ENCODE measurements at places on chromosomes 1 and 21.
A peak's percentile ranks its signal among the peaks of the same experiment; 100 is the strongest.

DNA sequence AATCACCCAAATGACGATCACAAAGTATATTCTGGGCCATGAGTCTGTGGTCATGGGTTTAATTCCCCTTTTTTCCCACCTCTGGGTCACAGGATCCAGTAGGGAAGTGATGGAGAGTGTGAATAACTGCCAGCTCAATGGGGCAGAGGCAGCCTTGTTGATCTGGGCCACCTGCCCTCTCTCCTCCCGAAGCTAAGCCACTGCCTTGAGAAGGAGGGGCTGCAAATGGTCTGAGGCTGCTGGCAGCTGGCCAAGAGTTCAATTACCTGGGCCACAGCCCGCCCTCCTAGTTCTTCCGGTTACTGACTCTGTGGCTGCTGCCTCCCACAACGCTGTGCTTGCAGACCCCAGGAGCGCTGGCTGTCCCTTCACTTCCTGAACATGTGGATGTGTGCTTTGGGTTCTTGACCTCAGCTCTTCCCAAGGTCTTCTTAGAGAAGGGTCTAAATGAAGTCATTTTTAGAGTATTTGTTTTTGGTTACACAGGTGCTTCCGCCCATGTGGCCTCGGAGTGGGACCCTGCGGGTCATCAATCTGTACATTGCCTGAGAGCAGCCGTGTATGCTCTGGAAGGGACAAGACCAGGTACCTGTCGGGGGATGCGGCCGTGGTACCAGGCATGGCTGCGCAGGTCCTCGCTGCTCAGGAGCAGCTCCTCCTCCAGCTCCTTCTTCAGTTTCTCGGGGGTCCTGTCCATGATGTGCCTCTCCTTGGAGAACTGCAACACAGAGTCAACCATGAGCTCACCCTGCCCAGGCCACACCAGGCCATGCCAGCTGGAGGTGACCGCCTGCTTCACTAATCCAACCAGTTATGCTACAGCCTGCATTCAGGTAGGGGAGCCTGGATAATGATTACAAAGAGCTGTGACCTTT is 89.7 kb downstream of the BCAR3 start:
- DNase-seq: peak; percentile 55

GRCh38 chr1:116133696-116134475 is 22.7 kb downstream of the MAB21L3 start:
- no peak for DNase-seq

DNA sequence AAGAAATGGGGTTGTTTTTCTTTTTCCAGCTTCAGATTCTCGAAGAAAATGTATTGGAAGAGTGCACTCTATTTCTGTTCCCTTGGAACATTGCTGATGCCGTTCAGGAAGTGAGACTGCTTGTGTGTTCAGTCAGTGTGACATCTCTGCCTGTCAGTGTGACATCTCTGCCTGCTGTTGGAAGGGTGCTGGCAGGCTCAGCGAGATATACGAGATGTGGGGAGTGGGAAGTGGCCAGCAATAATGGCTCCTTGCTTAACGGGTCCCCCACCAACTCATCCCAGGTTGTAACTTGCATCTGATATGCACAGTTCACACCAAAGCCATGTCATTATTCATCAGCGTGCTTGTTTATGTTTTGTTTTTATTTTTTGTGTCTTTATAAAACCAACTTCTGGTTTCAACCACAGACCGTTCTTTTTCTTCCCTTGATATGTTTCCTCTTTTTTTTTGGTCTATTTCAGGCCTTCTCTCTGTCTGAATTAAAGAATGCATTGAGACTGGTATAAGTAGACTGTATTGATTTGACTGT is 145.4 kb downstream of the GALNT2 start:
- DNase-seq: no peak

GRCh38 chr1:33709783-33710718 is 153.8 kb upstream of the HMGB4 start:
- DNase-seq: no peak

GRCh38 chr1:219788091-219788490 is 140.3 kb downstream of the SLC30A10 start:
- DNase-seq: no peak

DNA sequence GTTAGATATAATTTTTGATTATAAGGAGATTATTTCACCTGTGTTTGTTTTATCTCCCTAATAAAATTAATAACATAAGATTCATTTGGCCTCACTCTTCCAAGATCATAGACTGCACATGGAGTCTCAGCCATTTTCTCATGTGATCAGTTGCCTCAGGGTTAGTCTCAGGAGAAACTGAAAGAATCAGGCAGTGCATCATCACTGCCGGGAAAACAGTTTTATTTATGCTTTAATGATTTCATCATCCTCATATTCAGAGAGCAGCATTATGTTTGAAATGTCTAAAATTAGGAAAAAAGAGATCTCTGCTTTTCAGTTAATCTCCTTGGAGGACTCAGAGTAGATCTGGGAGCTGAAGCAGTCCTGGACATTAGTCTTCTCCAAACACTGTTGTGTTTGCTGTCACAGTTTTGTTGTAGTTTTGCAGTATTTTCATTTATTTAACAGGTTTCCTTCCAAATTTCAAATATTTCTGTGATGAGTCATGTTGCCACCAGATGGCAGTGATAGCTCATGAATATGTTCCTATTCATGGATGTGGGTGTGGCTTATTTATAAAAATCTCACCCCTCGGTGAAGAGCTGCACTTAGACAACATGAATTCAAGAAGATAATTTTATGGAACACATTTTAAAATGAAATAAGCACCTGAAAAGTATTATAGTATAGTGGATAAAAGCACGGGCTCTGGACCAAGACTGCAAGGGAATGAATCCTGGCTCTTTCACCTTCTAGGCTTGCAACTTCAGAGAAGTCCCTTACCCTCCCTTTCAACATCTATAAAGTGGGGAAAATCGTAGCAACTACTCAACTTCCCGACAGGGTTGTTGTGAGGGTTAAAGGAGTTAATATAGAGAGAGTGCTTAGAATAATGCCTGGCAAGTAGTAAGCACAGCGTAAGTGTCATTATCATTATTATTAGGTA is 31.2 kb downstream of the CHD1L start:
- DNase-seq: no peak

- peak; percentile 91 for DNase-seq
Observed at GRCh38 chr21:38989745-38990423, 184.2 kb downstream of the ETS2 start.

DNA sequence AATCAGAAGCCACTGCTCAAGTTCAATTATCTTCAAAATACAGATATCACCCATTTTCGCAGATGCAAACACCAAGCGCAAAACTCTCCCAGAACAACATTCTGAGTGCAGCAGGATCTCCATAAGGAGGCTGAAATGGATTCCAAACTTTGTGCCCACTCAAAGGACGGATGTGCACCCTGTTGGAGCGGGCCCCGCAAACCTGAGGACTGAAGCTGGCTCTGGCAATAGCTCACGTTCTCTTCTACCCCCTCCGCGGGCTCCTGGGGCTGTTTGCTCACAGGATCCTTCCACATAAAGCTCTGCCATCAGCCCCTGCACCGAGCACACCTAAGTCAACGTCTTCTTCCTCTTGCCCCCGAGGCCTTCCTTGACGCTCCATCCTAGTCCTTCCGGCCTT is 11.7 kb upstream of the RCSD1 start:
- DNase-seq: no peak

GRCh38 chr21:31088474-31088751 is 50.1 kb upstream of the KRTAP19-8 start:
- DNase-seq: no peak

GRCh38 chr1:45929257-45929687 is 125.9 kb downstream of the MAST2 start:
- DNase-seq: no peak

DNA sequence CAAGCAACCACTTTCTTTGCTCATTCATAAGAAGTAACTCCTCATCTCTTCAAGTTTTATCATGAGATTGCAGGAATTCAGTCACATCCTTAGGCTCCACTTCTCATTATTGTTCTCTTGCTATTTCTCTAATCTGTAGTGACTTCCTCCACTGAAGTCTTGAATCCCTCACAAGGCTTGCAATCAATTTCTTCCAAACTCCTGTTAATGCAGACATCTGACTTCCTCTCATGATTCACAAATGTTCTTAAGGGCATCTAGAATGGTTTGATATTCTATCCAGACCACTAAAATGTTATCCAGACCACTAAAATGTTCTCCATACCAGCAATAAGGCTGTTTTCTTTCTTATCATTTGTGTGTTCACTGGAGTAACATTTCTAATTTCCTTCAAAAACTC is 528.1 kb downstream of the DPYD start:
- no peak for DNase-seq

GRCh38 chr1:234755449-234755863 is 145.5 kb upstream of the IRF2BP2 start:
- DNase-seq: peak; percentile 51

- no peak for DNase-seq
Observed at GRCh38 chr21:18294100-18294499, 49.5 kb downstream of the CHODL start.

DNA sequence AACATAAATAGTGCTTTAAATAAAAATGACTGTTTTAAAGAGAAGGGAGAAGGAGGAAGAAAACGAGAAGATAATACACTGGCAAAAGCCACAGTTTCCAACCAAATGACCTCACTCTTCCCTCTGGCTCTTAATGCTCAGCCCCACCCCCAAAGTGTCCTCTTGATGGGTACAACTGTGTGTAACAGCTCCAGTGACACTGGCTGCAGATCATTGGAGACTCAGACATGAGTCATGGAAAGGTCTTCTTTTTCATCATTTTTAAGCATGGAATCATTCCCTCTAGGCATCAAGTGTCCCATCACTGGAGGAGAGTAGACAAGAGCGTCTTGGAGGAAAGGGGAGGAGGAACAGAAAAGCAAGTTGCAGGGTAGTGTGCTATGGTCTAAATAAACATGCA is 333.0 kb downstream of the PAPPA2 start:
- DNase-seq: no peak

DNA sequence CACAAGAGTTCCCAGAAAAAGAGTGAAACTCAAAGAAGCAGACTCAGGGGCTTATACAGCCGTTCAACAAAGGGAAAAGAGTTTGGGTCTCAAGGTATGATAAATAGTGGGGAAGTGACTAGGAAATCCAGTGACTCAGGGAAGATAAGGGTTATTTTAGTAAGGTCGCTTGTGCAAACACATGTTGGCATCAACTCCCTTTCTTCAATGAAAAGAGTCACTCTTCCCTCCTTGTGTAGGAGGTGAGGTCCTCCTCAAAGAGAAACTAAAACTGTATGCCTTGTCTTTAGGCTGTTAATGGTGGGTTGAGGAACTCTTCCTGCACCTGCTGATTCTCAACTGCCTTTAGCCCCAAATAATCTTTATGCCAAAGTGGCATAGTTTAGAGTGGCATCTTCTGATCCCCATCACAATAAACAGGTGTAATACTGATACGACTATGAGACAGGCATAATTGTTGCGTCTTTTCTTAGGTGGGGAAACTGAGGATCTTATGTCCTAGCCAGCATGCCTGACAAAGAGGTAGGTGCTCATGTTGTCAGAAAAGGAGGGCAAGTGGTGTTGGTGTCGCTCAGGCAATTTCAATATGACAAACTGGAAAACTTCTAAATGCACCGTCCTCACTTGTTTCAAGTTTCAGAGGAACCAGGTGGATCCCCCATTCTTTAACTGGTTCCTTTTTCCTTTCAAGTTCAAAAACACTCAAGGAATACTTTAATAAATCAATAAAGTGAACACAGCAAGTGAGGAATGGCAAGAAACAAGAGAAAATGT is 294.1 kb upstream of the RUNX1 start:
- no peak for DNase-seq

Data from left hindlimb (tissue), 1 donor.